ENCODE measurements at places on chromosomes 3 and 15. TPM values are rescaled to one million over a fixed set of nuclear protein-coding genes. Genes with fewer than 3 reads are reported as not detected.

Gene KBTBD8
- total RNA-seq: 0.48 TPM

Gene AP3S2
- 36.0 TPM for total RNA-seq

Gene CHRNB4
- 0.63 TPM for total RNA-seq

Gene XCR1
- total RNA-seq: not detected

Gene SPATA12
- total RNA-seq: 0.41 TPM

Gene TF
- 0.60 TPM for total RNA-seq

Gene CTDSPL
- 10.2 TPM for total RNA-seq

Gene IMPG2
- total RNA-seq: 0.04 TPM

Gene THAP10
- 5.8 TPM for total RNA-seq

Gene ZMYND10
- 1.5 TPM for total RNA-seq

Gene CCR1
- total RNA-seq: not detected

Gene GABRR3
- not detected for total RNA-seq

Gene UBE3A
- total RNA-seq: 20.1 TPM

Gene CXCR6
- not detected for total RNA-seq

Gene CDHR4
- 0.23 TPM for total RNA-seq

Gene KIF7
- 5.6 TPM for total RNA-seq

Gene CILP
- 0.07 TPM for total RNA-seq

Gene GRK7
- total RNA-seq: not detected

Gene CLDN11
- not detected for total RNA-seq

Gene FETUB
- 0.14 TPM for total RNA-seq

Gene NAALADL2
- total RNA-seq: not detected

Gene SERPINI2
- total RNA-seq: not detected

Gene TGM5
- total RNA-seq: not detected

Gene GOLGA8Q
- total RNA-seq: not detected

Gene NIPA2
- 91.4 TPM for total RNA-seq

Gene ALS2CL
- 9.5 TPM for total RNA-seq

All from A549 treated with ZK216348 at 1 μM for 4 hours (cell line).